ENCODE measurements at places on chromosomes 2 and 18. TPM values are rescaled to one million over a fixed set of nuclear protein-coding genes. Genes with fewer than 3 reads are reported as not detected.

Gene KCNG3
- not detected for total RNA-seq

Gene ZNF142
- total RNA-seq = 16.8 TPM

DNA sequence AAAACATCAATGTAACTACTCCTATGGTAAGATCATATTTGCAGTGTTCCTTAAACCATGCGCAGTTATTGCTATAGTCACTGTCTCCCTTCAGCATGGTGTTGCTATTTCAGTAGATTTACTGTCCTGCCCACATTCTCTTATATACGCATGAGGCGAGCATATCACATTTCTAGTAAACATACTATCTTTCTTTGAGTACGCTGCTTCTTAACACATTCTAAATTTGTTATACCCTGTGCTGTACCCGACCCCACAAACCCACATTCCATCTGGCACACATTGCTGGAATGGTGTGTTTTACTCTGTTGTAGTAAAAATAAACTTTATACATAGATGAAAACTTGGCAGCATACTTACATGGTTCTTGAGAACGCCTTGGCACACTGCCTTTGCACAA lies 163.3 kb downstream of the QPCT start:
- H3K27me3 ChIP-seq = no peaks in the 10 kb centered on the region
- DNase-seq = no peak
- H3K4me1 ChIP-seq = peaks cover 7% of the 10 kb centered on the region
- no peak overlapping the region for H3K4me3 ChIP-seq
- no peak overlapping the region for H3K27ac ChIP-seq
- no peaks in the 10 kb centered on the region for H3K36me3 ChIP-seq

Gene FBXO15
- 0.36 TPM for total RNA-seq

DNA sequence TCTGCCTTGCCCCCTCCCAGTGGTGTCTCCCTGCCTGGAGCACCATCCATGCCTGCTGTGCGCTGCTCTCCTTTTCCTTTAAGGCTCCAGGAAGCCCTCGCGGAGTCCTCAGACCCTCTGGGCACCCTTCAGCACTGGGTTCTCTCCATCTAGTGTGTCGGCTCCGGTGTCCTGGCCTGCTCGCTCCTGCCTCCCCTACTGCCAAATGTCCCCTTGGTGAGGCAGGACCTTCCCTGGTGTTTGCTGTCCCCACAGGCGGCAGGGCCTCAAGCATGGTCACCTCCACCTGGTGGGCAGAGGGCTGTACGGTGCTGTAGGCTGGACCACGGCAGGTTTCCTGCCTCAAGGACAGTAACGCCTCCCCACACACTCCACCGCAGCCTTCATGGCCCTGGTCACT lies 90.2 kb downstream of the DGKD start:
- no peak overlapping the region for H3K27ac ChIP-seq
- no peaks in the 10 kb centered on the region for H3K4me1 ChIP-seq
- no peaks in the 10 kb centered on the region for H3K27me3 ChIP-seq

Gene TTC27
- 25.3 TPM for total RNA-seq

DNA sequence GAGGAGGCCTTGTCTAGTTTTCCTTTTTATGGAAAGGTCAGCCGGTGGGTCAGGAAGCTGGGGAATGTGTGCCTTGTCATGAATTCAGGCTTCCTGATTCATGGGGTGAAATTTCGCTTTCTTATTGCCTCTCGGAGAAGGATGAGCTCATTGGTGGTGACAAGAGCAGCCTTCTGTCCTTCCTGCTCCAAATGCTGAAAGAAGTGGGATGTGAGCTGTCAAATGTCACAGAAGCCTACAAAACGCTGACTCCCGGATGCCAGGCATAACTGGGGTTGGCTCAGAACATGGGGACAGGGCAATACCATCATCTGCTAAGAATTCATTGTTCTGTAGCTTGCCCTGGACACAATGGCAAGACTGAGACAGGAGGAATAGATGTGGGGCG lies 55.8 kb upstream of the FAM136A start:
- no peak overlapping the region for H3K4me3 ChIP-seq
- no peak for DNase-seq
- H3K4me1 ChIP-seq = peaks cover 4% of the 10 kb centered on the region
- no peaks in the 10 kb centered on the region for H3K36me3 ChIP-seq

- no peak overlapping the region for H3K4me3 ChIP-seq
- no peaks in the 10 kb centered on the region for H3K36me3 ChIP-seq
- peaks cover 15% of the 10 kb centered on the region for H3K4me1 ChIP-seq
- H3K27me3 ChIP-seq = no peaks in the 10 kb centered on the region
- no peak overlapping the region for H3K27ac ChIP-seq
Measured at GRCh38 chr2:45857275-45857609, 205.8 kb downstream of the PRKCE start.

DNA sequence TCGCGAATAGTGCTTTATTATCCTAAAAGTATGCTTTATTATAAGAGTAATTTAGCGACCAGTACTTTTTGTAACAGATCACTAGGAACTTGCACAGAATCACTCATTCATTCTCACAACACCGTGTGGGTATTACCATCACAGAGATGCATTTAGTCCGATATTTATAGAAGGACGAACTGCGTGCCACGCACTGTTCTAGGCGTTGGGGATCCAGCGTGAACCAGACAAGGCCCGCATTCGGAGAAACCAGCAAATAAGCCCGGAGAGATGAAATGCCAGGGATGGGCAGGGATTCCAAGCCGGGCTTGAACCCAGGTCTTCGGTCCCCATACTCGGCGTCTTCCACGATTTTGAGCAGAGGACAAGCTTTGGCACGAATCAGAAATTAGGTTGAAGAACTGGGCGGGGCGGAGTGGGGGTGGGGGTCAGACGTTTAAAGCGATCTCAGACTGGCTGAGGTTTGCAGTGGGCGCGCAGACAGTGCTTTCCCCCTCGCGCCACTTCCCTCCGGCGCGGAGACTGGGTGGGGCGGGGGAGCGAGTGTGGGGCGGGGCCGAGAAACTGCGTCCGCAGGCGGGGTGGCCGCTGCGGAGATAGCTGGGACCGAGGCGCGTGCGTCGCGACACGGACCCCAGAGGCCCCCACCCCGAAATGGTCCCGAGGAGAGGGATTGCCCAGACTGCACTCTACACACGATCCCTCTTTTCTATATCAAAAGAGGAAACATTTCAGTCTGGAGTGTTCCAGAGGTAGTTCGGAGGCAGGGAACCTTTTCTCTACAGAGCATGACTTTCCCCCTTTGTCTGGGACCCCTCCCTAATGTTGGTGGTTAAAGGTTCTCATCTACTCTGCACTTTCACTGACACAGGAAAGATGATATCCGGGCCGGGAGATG lies 1.1 kb upstream of the CXCR4 start:
- DNase-seq = peak; percentile 74
- no peaks in the 10 kb centered on the region for H3K36me3 ChIP-seq
- H3K4me1 ChIP-seq = no peaks in the 10 kb centered on the region
- H3K4me3 ChIP-seq = no peak overlapping the region
- H3K27ac ChIP-seq = no peak overlapping the region

Gene CFAP65
- not detected for total RNA-seq

DNA sequence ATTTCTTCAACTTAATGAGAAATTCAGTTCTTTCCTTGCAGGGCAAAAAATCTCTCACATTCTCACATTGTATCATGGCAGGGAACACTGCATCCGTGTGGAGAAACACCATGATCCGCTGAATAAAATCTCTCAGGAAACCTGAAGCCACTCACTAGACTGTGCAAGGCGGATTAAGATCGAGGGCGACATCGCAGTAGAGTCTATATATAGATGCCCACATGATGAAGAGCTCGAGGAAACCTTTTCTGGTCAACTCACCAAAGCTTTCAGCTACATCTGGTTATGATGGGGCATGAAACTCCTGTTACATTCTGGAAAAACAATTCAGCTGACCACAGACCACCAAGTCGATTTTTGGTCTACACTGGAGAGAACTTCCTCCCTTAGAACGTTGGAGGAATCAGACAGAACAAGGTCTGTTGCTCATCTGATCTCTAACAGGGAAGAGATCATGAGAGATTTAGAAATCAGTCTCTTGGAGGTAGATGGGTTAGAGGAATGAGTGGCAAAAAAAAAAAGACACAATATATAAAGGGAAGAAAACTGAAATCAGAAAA lies 162.9 kb upstream of the ZNF516 start:
- no peak overlapping the region for H3K4me3 ChIP-seq
- no peaks in the 10 kb centered on the region for H3K36me3 ChIP-seq
- H3K4me1 ChIP-seq = no peaks in the 10 kb centered on the region
- H3K27ac ChIP-seq = no peak overlapping the region

Gene CPLX4
- total RNA-seq = not detected

DNA sequence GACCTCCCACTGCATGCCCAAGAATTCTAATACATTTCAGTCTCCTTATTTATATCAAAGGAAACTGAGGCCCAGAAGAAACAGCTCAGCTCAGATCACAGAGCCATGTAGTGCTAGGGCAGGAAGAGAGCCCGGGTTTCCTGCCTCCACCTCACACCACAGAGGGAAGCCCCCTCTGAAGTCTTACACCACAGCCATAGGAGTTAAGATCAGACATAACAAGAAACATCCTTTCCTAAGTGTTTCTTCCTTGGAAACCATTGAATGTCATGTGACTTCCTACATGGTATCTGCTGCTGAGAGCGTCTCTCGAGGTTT lies 102.1 kb downstream of the MTCL1 start:
- peaks cover 3% of the 10 kb centered on the region for H3K4me1 ChIP-seq
- no peaks in the 10 kb centered on the region for H3K27me3 ChIP-seq
- H3K36me3 ChIP-seq = peaks cover 24% of the 10 kb centered on the region
- no peak for DNase-seq
- no peak overlapping the region for H3K27ac ChIP-seq

DNA sequence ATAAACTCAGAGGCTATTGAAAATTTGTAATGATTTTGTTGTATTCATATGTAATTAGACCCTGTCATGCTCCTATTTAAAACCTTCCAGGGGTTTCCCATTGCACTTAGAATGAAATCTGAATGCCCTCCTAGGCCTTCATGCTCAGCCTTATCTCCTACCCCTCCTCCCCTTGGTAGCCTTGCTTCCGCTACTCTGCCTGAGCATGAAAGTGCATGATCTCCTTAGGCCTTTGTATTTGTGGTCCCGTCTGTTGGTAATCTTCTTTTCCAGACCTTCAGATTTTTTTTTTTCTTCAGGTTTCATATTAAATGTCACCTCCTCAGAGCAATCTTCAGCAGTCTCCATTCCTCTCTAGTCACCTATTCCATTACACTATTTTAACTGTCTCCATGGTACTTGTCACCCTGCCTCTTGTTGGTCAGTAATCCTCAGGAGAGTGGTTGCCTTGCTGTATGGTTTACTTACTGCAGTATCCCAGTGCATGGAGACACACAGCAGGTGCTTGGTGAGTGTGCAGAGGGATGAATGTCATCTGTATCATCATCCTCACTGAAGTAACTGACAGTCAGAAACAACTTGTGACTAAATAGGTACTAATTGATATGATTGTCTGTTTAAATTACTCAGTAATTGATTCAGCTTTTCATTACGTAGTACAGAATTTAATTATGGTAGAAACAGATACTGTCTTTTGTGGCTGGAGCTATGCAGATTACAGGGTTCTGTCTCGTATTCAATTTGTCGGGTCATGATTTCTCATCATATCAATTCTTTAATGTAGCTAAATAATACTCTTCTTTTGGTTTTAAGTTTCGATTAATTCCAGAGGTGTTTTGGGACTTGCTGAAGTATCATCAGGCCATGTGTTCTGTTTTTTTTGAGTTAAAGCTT lies 63.9 kb downstream of the PHLPP1 start:
- no peaks in the 10 kb centered on the region for H3K27me3 ChIP-seq
- H3K36me3 ChIP-seq = no peaks in the 10 kb centered on the region
- peaks cover 26% of the 10 kb centered on the region for H3K4me1 ChIP-seq

- H3K27ac ChIP-seq = no peak overlapping the region
- no peak overlapping the region for H3K4me3 ChIP-seq
- no peaks in the 10 kb centered on the region for H3K27me3 ChIP-seq
Measured at GRCh38 chr2:2507417-2507997, 176.4 kb upstream of the MYT1L start.

DNA sequence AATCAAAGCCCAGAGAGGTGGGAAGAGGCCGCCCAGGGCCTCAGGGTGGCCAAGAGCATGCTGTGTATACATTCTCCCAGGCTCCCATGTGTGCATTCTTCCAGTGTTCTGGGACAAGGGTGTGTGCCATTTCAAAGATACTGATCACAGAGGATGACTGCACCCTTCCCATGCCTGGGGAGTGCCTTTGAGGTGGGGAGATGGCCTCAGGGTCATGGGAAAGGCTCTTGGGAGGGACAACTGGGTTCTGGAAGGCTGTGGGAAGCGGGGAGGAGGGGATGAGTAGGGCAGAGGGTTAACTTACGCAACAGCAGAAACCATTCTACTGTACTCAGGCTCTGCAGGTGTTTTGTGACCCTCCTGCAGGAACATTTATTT lies 40.9 kb downstream of the KLHL29 start:
- no peak overlapping the region for H3K27ac ChIP-seq
- no peaks in the 10 kb centered on the region for H3K27me3 ChIP-seq
- no peak for DNase-seq

Gene SEPTIN10
- total RNA-seq = 101 TPM

Data from osteoblast (primary cell).